ENCODE measurements at places on chromosomes 3 and 15.

GRCh38 chr3:42683875-42684598 is 1.3 kb upstream of the KLHL40 start:
- no peak for DNase-seq

DNA sequence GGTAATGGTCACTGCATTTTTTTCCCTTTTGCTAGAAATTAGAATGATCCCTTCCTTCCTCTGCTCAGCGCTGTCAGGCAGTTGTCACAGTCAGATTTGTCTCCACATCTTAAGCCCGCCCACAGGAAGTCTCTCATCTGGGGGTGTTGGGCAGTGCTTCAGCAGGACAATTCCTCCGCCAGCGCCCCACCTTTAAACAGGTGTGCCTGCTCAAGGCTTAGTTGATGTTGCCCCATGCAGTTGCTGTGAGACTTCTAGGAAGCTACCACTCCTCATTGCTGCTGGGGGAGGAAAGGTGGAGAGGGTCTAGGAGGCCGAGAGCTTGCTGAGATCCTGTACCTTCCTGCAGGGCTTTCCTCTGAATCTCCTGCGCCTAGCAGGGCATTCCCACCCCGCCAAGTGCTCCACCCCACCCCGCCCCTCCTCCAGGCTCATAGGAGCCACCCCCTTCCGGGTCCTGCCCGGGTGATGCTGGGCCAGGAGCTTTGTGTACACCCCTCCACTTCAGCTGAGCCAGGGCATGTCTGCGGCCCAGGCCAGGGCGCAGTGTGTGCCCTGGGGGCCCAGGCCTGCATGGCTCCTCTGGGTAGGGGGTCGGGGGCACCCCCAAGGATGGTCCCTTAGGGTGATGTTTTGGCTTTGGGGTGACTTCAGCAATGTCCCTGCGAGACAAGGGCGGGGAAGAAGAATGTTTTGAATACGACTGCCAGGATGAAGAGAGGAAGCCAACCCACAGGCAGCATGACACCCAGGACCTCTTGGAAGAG is 68.7 kb downstream of the TRAK1 start:
- peak; percentile 20 for DNase-seq

GRCh38 chr15:95669146-95669922 is 661.2 kb upstream of the NR2F2 start:
- DNase-seq = no peak

DNA sequence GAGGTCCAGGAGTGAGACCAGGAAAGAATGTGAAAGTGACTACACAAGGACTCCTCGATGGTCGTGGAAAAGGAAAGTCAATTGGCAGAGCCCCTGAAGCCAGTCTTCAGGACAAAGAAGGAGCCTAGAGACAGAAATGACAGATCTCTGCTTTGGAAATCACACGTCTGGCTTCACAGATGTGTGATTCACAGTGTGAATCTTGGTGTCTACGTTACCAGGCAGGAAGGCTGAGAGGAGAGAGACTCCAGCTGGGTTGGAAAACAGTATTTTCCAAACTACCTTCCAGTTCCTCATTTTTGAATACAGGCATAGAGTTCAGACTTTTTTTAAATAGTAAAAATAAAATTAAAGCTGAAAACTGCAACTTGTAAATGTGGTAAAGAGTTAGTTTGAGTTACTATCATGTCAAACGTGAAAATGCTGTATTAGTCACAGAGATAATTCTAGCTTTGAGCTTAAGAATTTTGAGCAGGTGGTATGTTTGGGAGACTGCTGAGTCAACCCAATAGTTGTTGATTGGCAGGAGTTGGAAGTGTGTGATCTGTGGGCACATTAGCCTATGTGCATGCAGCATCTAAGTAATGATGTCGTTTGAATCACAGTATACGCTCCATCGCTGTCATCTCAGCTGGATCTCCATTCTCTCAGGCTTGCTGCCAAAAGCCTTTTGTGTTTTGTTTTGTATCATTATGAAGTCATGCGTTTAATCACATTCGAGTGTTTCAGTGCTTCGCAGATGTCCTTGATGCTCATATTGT is 6.0 kb downstream of the CCR2 start:
- peak; percentile 24 for DNase-seq

DNA sequence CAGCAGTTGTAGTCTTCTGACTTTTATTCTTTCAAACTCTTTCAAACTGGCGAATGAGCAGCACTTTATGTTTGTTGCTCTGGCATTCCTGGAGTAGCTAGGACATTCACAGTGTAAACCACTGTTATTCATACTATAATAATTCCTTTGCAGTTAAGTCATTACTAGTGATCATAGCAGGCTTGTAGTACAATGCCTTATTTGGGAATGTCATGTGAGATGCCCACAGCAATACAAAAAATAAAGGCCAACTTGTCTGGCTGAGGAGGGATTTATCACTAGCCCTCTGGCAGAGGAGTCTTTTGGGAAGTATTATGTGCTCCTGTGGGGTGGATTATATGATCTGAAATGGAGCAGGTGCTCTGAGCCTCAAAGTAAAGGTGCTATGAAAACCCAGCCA is 197.2 kb downstream of the VGLL3 start:
- no peak for DNase-seq

DNA sequence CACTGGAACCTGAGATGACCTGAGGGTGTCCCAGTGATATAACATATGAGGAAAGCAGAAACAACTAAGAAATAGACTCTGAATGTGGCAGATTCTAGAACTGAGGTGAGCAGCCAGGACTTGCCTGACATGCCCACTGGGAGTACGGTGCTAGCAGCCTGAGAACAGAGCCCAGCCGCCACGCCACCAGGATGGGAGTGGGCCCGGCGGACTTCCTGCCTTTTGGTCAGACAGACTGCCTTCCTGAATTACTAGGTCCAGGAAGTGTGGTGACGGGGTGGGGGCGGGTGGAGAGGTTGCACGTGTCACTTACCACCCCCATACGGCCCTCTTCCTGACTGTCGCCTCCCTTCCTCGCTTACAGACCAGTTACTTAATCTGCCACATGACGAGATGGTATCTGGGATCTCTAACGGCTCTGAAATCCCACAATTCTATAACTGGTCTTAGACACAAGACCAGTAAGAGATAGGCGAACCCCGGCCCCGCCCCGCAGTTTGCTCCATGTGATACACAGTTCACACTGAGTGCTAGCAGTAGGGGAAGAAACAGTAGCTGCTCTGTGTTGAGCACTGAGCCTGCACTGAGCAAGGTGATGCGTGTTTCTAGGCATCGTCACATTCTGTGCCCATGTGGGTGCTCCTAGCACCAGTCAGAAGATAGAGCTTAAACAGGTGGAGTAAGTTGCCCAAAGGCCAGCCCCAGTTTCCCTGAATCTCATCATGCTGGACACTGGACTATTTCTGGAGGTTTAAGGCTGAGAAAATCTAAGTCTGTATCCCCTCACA is 95.7 kb downstream of the CPN2 start:
- DNase-seq = no peak

- DNase-seq = no peak
Observed at GRCh38 chr3:113158171-113158570, 53.2 kb upstream of the BOC start.

GRCh38 chr3:46829699-46830208 is 33.5 kb downstream of the MYL3 start:
- DNase-seq = no peak

GRCh38 chr15:57321485-57321884 is 54.8 kb upstream of the CGNL1 start:
- no peak for DNase-seq

DNA sequence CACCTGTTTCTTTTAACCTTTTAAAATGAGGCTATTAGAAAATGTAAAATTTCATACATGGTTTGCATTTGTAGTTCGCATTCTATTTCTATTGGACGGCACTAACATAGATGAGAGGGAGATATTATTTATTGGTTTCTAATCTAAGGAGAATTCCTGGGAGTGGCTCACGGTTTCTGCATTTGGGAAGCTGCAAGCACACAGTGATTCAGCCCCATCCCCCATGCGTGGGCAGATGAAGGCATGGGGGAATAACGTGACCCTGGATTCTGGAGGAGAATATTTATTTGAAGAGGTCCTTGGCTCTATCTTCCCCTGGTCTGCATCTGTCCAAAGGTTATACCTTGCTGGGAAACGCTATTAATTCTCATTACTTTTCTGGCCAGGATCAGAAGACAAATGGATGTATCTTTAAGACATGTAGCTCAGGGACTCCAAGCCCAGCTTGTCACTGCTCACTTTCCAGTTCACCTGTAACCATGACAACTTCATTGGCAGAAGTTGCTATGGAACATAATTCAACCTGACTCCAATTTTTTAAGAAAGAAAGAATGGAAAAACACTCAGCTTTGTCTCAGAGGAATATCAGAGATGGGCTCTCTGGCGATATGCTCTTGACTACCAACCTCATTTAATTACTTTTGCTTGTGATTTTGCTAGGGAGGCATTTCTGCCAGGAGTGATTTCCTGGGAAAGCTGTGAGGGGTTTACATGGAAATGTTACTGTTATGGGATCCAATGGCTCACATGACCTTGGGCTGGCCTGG is 27.2 kb upstream of the POMGNT2 start:
- no peak for DNase-seq

- DNase-seq = no peak
Observed at GRCh38 chr15:85583442-85583841, 203.0 kb downstream of the AKAP13 start.

GRCh38 chr3:178971614-178972013 is 100.0 kb downstream of the ZMAT3 start:
- no peak for DNase-seq

DNA sequence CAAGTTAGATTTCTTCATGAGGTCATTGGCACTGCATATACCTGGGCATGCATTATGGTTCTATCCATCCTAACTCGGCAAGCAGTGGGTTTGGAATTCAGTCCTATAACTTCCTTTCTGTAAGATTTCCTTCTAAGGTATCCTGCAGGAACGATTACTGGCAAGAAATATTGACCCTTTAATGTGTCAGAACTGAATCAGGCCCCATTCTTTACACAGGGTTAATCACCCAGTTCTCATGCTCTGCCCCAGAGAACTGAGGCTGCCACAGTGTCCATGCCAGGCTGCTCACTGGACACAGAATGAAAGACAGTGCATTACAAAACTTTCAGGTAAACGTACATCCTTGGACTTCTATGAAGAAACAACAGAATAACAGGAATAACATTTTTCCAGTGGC is 108.9 kb downstream of the RPL22L1 start:
- DNase-seq = no peak

Measured in NCI-H1417 treated with DMSO at 0.1 percent for 48 hours (cell line).